Stimulated activated CD8-positive, alpha-beta memory T cell treated with anti-CD3 and anti-CD28 coated beads, Interleukin-12 subunit alpha, Interleukin-12 subunit beta, amount 100 ng/mL, for 1 hour (primary cell): ENCODE measurements at places on chromosomes 7 and 10.

GRCh38 chr7:128069373-128070364 is 38.4 kb upstream of the LRRC4 start:
- DNase-seq = no peak

DNA sequence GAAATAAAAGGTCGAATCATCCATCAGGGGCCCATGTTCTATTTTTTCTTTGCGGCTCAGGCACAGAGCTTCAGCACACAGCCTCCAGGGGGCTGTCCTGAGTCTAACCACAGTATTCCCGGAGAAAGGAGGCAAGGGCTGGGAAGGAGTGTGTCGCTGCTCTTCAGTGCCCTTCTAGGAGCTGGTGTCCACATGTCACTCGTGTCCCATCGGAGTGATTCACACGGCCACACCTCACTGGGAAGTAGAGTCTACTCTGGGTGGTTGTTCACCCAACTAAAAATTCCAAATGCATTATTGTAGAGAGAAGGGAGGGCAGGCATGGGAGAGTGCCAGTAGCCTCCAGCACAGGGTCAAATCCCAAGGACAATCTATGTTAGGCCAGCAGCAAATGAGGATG is 114.8 kb upstream of the LANCL2 start:
- no peak for DNase-seq

GRCh38 chr10:66786709-66787108 is 139.1 kb upstream of the LRRTM3 start:
- DNase-seq = no peak

GRCh38 chr10:13741438-13741837 is 154.7 kb downstream of the PRPF18 start:
- DNase-seq = no peak

GRCh38 chr7:29920491-29920890 is 69.1 kb downstream of the SCRN1 start:
- DNase-seq = no peak

DNA sequence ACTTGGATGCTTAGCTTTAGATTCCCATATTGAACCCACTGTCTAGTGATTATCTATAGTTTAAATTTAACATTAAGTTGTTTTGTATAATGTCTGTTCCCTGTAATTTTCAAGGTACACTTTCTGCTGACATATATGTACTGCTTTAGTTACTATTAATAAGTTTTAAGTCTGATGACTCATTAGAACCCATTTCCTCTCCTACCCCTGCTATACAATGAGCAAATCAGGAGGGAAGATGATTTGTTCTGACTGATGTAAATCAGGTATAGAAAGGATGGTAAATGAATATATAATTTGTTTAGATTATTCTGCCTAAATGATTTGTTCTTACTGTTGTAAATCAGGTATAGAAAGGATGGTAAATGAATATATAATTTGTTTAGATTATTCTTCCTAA is 691.8 kb downstream of the NXPH1 start:
- DNase-seq = no peak

DNA sequence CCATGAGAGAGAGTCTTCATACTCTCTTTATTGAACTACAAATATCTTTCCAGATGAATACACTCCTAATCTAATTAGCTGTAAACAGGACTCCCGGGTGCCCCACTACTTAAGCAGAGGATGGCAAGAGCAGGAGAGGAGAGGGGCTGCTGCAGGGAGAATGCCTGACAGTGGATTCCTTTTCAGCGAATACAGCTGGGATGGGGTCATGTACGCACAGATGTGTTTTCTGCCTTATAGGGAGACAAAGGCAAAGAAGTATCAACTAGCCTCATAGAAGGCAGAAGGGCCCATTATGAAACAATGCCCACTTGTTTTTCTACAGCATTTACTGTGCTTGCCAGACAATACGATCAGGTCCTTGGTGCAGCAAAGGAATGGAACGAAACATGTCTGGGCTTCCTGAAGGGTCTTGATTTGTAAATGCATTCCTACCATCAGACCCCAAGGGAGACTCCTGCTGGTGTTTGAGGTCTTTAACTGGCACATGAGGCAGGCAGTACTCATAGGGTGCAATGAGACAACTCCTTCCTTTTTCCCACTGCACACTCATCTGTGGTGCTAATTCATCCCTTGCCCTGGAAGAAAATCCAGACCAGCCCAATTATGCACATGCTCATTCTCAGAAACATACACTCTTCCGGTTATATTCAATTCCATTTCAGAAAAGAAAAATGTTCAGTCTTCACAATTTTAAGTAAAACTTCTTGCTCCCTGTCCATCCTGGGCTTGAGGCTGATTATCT is 117.1 kb downstream of the AOAH start:
- DNase-seq = no peak

DNA sequence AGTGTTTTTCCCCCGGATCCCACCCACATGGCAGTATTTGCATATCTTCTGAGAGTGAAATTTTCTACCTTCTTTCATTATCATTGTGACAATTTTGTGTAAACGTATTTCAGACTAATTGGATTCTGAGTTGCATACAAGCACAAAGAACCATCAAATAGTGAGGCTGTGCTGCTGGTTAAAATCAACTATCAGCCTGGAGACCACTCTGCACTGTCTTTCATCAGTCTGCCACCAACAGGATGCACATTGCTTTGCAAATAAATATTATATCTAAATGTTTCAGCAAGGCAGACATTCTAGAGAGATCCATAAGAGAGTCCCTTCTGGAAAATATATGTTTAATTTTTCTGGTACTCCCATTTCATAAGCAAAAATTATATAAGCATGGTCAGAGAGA is 851.8 kb downstream of the XPNPEP1 start:
- DNase-seq = no peak

GRCh38 chr7:140989068-140989467 is 25.7 kb downstream of the MRPS33 start:
- DNase-seq = no peak

- no peak for DNase-seq
Observed at GRCh38 chr7:5417106-5418071, 6.2 kb downstream of the TNRC18 start.

DNA sequence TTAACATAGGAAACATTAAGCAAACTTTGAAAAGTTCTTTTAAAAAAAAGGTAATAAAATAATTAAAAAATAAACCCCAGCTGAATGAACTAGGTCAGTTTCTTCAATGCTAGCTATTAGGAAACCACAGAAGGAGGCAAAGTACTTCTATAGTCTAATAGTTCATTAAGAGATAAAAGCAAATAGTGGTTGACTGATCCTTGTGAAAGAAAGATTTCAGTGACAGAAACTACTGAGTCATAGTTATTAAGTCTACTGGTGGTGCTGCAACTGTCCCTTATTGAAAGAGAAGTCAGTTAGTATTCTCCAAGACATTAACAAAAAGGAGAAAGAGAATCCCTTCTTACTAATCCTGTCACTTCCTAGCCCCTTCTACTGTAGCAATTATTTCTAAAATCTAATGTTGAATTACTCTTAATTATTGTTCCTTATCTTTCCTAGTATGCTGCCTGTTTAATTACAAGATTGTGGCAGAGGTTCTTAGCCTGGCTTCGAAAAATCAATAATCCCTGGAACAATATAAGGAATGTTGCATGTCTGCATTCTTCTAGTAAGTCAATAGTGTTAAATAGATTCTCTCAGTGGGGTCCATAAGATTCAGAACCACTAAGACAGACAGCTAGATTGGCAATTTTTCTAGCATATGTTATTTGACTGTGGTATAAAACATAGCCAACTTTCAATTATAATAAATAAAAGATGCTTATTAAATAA is 18.2 kb downstream of the TCTN3 start:
- no peak for DNase-seq

DNA sequence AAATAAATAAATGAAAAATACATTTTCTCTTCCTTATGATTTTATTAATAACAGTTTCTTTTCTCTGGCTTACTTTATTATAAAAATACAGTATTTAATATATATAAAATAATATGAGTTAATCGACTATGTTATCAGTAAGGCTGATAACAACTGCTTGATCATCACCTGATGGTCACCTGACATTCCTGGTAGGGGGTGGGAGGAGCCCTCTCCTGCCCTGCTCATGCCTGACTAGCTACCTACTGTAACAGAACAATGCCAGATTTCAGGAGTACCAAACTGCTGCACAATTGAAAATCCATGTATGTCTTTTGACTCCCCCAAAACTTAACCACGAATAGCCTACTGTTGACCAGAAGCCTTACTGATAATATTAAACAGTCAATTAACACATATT is 1.3 kb upstream of the APBB1IP start:
- DNase-seq = no peak

DNA sequence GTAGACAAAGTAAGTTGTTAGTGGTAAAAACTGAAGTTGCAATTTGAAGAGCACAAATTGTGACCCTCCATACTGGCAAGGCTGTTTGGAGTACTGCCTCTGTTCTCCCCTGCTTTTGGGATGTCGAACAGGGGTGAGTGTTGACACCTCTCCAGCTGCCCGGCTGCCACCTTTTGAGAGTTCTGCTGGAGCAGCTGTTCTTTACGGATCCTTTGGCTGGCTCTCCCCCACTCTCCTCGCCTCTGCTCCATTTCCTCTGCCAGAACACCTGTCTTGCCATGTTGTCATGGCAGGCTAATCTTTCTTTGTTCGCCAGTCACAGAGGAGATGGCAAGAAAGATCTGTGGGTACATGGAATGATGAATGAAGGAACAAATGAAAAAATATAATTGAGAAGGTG is 34.9 kb downstream of the INSYN2A start:
- no peak for DNase-seq
